Bronchus fibroblast of lung (primary cell): ENCODE measurements at places on chromosomes 4 and X. TPM values are rescaled to one million over a fixed set of nuclear protein-coding genes. Genes with fewer than 3 reads are reported as not detected.

USP27X gene
- 1.2 and 1.3 TPM in 2 replicates for total RNA-seq

XK gene
- 0.15 and 0.17 TPM in 2 replicates for total RNA-seq

VCX3B gene
- total RNA-seq = not detected in 2 replicates

GAB3 gene
- 0.30 and 0.84 TPM in 2 replicates for total RNA-seq

ARMCX2 gene
- 63.5 and 69.1 TPM in 2 replicates for total RNA-seq

POLN gene
- total RNA-seq = 0.59 and 2.0 TPM in 2 replicates

MTNR1A gene
- not detected in 2 replicates for total RNA-seq

ZNF674 gene
- total RNA-seq = 1.7 and 1.8 TPM in 2 replicates

GCNA gene
- 0.17 and 0.59 TPM in 2 replicates for total RNA-seq

MID2 gene
- total RNA-seq = 6.4 TPM in 2 replicates

GLRB gene
- 3.9 and 4.2 TPM in 2 replicates for total RNA-seq

KLHL4 gene
- 0.50 and 0.89 TPM in 2 replicates for total RNA-seq

DAPP1 gene
- total RNA-seq = not detected in 2 replicates

GUF1 gene
- 10.4 and 10.7 TPM in 2 replicates for total RNA-seq

RRAGB gene
- total RNA-seq = 7.0 and 9.4 TPM in 2 replicates

RNF150 gene
- 0.74 and 1.0 TPM in 2 replicates for total RNA-seq

GLRA3 gene
- total RNA-seq = not detected in 2 replicates

FAM236A gene
- total RNA-seq = not detected in 2 replicates

FAM9B gene
- not detected in 2 replicates for total RNA-seq

TRMT2B gene
- total RNA-seq = 8.3 and 8.7 TPM in 2 replicates

COL4A5 gene
- total RNA-seq = 14.6 and 19.5 TPM in 2 replicates

AMTN gene
- not detected in 2 replicates for total RNA-seq
